Naive thymus-derived CD4-positive, alpha-beta T cell (primary cell): ENCODE measurements at places on chromosomes 5 and 9. TPM values are rescaled to one million over a fixed set of nuclear protein-coding genes. Genes with fewer than 3 reads are reported as not detected.

OTULINL gene
- 31.0 TPM for polyA plus RNA-seq

DNA sequence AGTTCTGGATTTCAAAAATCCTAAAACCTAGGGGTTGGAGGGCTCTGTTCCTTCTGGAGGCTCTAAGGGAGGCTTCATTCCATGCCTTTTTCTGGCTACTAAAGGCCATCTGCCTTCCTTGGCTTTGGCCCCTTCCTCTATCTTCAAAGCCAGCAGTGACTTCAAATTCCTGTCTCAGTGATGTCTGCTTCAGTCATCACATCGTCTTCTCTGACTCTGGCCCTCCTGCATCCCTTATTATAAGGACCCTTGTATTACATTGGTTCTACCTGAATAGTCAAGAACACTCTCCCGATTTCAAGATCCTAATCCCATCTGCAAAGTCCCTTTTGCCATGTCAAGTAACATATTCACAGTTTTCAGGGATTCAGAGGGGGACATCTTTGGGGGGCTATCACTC is 60.3 kb downstream of the GNA14 start:
- DNase-seq = no peak

- no peak for DNase-seq
These were observed 330.0 kb downstream of the PSAT1 start for GRCh38 chr9:78626971-78627370.

- DNase-seq = no peak
These were observed 78.0 kb downstream of the AMBP start for GRCh38 chr9:114000063-114000454.

GRCh38 chr5:62259699-62260250 is 46.2 kb upstream of the KIF2A start:
- DNase-seq = no peak

DNA sequence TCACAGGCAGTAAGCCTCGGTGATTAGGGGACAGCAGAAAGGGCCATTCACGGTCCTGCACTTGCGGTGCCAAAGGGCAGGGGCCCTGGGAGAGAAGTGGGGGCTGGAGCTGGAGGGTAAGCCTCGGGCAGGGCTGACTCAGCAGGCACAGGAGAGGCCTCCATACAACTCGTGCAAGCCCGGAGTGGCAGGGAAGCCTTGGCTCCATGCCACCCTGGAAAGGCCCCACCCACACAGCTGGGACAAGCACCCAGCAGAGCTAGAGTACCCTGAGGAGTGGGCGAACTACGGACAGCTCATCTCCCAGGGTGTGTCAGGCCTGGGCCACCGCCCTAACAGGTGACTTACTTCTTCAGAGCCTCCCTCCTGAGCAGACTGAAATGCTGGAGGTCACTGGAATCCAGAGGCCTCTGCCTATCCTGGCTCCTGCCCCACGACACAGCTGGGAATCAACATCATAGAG is 5.6 kb upstream of the CAMK2A start:
- no peak for DNase-seq

DNA sequence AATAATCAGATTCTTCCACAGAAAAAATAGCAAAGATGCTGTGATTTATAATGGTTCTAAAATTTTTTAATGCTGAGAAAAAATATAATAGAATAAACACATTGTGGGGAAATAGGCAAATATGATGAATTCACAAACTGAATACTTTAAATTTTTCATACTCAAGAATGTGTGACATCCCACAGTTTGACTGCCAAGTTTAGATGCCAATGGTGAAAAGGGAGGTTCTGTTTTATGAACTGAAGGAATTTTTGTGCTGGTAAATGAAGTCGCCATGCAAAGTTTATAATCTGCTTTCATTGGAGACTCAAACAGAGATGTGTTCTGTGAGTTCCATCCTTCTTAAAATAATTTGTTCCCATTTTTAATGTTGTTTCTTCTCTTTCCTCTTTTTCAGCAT is 367.5 kb upstream of the ADAMTS16 start:
- DNase-seq = no peak

FOXD4L5 gene
- polyA plus RNA-seq = not detected

ENTPD2 gene
- polyA plus RNA-seq = not detected

DNA sequence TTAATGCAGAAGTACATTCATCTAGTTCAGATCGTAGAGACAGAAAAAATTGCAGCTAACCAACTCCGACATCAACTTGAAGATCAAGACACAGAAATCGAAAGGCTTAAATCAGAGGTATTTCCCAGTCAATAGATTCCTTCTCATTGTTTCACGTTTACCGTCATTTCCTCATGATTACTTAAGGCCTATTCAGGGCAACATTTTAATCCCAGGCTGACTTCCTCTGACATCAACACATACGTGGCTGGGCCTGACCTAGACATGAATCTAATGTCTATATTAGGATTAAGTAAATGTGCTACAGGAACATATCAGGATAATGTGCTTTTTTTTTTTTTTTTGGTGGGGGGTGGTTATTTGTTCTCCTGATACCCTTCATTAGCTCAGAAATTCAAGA is 107.9 kb downstream of the RASGRF2 start:
- DNase-seq = no peak

DNA sequence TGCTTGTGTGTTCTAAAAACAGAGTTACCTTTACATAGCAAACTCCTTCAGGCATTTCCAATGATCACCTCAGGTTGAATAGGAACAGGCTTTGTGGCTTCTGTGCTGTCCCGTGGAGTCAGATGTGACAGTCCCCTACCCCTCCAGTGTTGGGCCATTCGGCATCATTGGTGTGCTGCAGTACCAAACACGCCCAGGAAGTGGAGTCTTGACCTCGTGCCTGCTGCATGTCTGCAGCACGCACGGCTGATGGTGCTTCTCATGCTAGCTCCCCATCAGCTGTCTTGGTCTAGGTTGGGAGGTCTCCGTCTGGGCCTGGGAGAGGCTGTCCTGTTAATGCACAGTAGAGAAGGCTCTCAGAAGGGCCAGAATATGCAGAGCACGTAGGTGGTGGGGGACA is 42.5 kb upstream of the PHF2 start:
- DNase-seq = no peak
